ENCODE measurements at places on chromosomes 3 and 15. TPM values are rescaled to one million over a fixed set of nuclear protein-coding genes. Genes with fewer than 3 reads are reported as not detected.

GRCh38 chr3:13419505-13420044, 547 bp downstream of the NUP210 start:
- peak; percentile 73 for DNase-seq
- peak overlapping the region; percentile 96 for H3K27ac ChIP-seq
- peaks cover 45% of the 10 kb centered on the region for H3K4me1 ChIP-seq
- H3K36me3 ChIP-seq = peaks cover 5% of the 10 kb centered on the region

LARP6 gene
- not detected for total RNA-seq

INKA1 gene
- not detected for total RNA-seq

DNA sequence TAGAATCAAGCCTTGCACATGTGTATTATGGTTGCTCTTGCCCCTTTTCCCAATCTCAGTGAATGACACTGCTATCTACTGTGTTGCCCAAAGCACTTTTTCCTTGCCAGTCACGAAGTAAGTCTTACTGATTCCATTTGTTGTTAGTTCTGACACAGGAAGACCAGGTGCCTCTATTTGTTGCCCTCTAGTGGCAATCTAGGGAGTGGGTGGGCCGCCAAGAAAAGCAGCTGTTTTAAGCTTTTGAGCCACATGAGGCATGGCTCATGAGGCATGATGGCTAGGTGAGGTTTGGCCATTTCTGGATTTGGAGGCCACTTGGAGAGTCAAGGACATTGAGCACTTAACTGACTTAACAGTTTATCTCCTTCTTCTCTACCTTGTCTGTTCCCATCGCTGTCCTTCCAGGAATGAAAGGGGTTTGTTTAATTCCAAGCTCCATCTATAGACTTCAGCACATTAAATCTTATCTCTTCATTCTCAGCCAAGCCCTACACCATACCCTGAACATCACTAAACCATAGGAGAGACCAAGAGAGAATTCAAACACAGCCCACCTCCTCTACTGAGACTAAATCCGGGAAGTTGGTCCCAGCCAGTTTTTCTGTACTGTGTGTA, 103.1 kb downstream of the HCN4 start:
- H3K4me3 ChIP-seq = no peak overlapping the region
- H3K4me1 ChIP-seq = no peaks in the 10 kb centered on the region
- no peak for DNase-seq

ARPP21 gene
- total RNA-seq = not detected

DNA sequence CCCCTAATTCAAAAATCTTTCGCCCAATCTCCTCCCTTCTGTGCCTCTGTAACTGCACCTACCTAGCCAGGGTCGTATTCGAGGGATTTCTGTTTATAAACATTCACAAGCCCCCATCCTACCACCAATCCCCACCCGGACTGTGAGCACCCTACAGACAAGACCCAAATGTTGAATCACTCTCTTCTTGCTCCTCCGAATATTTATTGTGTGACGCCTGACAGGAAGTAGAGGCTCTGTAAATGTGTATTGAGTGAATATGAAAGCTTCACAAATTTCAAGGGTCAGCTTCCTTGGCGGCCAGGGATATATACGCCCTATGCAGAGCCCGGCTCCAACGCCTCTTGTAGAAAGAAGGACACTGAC, 1.6 kb downstream of the BDH1 start:
- H3K27me3 ChIP-seq = peaks cover 13% of the 10 kb centered on the region
- peak overlapping the region; percentile 75 for H3K4me3 ChIP-seq
- H3K27ac ChIP-seq = peak overlapping the region; percentile 90
- H3K4me1 ChIP-seq = peaks cover 14% of the 10 kb centered on the region
- no peak for DNase-seq
- peaks cover 5% of the 10 kb centered on the region for H3K36me3 ChIP-seq
